Stimulated activated CD4-positive, alpha-beta T cell treated with anti-CD3 and anti-CD28 coated beads, Interleukin-15, amount 100 ng/mL, for 1 hour (primary cell): ENCODE measurements at places on chromosomes 5 and 9.

- no peak for DNase-seq
Measured at GRCh38 chr9:106503759-106504158, 359.2 kb upstream of the ZNF462 start.

DNA sequence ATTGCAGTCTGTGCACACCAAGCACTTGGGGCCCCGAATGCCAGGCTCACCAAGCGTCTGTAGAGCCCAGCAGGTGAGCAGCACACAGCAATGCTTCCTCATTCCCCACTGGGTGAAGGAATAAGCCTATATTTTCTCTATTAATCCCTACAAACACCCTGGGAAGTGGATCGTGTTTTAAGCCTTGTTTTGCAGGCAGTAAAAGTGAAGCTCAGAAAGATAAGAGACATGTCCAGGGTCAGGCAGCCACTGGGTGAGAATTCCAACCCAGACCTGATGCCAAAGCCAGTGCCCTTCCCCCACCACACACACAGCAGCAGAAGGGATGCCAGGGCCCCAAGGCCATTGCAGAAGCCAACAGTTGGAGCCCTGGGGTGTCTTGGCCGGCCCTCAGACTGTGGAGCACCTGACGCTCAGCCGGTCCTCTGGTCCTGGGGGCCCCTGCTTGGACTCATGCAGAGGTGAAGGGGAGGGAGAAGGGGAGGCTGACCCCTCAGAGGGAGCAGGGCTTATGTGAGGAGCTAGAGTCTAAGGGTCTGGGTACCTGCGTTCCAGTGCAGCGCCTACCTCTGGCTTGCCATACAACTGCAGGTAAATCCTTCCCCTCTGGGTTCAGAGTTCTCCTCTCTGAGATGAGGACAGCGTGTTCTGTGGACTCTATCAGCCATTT is 26.3 kb upstream of the SYNPO start:
- DNase-seq, result no peak

DNA sequence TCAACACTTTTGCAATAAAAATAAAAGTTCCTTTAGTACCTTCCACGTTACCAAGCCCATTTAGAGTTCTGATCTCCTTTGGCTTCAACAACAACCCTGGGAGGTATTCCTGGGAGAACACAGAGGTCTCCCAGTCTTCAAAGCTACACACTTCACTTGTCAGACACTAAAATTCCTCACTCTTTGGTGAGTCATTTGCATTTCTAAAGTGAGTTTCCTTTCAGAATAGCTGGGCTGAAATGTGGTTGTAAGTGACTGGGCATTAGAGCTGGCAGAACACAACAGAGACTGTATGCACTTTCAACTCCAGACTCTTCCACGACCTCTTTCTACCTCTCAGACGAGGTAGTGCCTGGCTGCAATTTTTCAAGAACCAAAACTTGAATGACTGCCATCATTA is 11.5 kb upstream of the F2RL1 start:
- DNase-seq, result no peak

DNA sequence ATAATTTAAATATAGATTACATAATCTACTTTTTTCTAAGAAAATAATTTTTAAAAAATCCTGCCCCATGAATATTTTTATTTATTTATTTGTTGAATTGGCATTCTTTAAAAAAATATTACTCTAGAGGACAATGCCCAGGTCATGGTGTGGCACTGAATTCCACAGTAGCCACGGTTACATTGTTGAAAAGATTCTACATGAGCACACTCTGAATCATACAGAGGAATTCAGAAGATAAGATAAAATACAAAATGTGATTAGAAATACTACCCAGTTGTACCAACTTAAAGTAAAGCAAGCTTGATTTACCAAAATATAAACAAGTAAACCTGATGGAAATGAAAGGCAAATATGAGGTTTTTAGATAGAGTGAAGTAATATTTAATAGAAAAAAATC is 183.7 kb downstream of the HCN1 start:
- no peak for DNase-seq

GRCh38 chr9:16559418-16560188 is 310.9 kb downstream of the BNC2 start:
- no peak for DNase-seq
